ENCODE measurements at places on chromosomes 3 and 15.

DNA sequence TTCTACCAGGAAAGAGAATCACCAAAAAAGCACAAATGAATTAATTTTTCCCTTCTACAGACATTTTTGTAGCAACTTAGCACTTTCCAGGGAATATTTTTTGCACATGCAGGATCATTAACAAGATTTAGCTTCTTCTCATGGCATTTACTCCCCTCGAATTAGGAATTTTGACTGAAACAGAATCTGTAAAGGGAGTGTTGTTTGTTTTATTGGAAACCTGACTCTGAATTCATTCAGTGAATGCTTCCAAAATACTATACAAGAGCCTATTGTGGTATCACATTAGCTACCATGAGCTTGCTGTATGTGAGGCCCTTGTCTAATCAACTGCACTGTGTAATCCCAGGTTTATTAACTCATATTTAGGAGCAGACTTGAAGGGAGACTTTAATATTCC, 130.4 kb upstream of the ATP10A start:
- no peak for DNase-seq

DNA sequence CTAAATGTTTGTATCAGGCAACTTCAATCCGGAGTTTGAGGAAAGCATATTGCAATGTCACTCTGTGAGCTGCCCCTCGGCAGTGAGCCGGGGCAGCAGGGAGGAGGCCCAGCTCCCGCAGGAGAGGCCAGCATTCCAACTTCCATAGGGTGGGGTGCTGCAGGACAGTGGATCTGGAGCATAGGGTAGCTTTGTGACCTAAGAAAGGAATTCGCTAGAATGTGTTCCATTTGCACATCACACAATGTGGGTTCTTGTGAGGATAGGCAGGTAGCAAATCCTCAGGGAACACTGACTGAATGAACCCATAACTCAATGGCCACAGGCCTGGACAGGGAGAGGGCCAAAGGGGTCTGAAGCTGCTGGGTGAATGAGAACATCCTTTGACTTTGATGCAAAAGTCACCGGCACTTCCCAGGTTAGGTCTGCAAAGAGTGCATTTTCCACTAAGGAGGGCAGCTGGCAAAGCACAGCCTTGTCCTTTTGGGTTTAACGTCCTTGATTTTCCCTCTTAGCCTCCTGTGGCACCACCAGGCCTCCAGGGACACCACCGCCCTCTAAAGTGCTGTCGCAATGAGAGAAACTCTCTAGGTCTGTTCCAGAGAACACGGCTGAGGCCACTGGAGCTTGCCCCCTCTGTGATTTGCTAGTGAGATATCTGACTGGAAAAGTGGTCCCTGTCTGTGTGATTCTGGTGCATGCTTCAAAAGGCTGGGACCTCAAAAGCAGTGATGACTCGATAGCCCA, 36.2 kb downstream of the GABRB3 start:
- DNase-seq = no peak

GRCh38 chr3:12973827-12974226, 99.4 kb downstream of the IQSEC1 start:
- DNase-seq = no peak

DNA sequence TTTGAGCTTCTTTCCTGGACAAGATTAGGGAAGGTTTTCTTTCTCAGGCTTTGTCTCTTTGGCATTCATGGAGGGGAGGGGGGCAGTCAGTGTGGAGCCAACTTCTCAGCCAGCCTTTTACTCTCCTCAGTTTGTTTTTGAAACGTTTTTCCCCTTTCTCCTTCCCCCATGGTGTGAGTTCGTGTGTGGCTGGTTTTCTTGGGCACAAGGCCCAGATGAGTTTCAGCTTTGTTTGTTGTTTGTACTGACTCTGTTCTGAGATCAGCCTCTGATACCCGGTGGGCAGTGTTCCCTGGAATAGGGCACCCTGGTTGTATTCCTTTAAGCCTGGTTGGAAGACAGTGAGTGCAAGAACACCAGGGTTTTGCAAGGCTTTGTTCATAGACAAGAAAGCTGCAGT, 168.2 kb upstream of the RARB start:
- no peak for DNase-seq

DNA sequence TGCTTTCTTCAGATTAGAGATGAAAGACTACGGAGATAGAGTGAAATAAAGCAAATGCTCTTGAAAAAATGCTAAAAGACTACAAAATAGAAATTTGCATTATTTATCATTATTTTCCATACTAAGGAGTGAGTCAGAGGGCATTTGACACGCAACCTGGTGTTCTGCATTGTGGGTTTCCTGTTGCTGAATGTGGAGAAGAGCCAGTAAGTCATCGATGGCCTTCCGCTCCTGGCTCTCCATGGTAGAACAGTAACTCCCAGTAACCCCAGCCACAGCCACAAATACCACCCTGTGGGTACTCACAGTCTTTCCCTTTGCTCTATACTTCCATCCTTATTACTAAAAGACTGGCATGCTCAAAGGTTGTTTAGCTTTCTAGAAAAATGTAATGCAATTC, 61.5 kb downstream of the CGGBP1 start:
- DNase-seq = no peak

GRCh38 chr3:151837057-151837456, 23.1 kb downstream of the AADAC start:
- no peak for DNase-seq

- DNase-seq = no peak
Observed at GRCh38 chr3:194885766-194886165, 200.1 kb downstream of the FAM43A start.

DNA sequence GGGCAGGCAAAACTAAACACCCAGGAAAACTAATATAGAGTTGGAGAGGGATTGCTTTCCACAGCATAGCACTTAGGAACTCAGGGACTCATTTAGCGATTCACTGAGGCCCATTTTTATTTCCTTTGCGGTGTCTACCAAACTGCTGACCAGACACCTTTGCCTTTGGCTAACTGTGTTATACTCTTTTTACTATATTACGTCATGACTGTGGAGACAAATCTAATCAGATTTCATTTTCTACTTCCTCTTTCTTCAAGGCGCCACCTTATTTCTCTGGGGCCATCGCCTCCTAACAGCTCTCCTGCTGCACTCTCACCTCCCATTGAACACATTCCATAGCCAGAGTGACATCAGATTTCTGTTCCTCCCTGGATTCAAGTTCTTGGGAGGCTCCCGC, 215.7 kb upstream of the WNT5A start:
- DNase-seq = no peak

DNA sequence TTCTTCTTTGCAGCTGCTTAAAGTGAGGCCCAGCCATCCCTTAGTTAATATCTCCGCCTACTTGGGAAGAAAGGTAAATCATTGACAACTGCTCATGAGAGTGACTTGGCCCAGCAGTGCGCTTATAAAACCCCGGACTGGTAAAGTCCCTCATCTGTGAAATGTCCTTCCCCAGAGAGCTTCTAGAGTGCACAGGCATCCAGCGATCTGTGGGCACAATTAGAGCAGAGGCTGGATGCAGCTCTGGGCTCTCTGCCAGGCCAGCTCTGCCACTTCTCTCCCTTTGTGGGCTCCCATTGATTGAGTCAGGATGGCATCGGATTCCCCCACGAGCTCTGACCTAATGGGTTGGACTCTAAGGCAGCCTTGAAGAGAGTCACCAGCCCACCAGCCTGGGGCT, 219.0 kb upstream of the LINGO1 start:
- DNase-seq = no peak

DNA sequence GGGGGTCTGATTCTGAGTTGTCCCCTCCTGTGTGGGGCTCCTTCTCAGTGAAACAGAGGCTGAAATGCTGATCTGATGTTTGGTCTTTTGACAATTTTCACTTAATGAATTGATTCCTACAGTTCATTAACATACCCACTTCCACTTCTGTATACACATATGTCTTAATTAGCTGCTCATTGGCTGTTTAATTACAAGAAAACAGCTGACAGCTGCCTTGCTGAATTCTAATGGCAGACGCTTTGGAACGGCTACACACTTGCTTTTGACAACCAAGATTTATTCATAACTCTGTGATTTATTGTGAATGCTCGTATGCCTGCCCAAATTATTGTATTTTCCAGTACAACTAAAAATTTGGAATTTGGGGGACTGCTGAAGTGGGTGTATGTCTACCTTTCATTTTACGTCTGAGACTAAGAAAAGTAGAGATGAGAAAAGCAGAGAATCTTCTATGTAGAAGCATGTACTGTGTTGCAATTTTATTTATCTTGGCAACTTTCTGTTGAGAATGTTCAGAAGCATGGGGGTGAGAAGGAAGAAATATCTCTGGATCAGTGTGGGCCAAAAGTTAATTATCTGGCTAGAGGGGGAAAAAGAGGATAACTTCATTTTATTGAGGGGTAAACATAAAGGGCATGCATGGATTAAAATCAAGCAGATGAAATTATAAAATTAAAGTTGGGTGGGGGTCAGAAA, 46.5 kb upstream of the ICE2 start:
- DNase-seq = no peak

DNA sequence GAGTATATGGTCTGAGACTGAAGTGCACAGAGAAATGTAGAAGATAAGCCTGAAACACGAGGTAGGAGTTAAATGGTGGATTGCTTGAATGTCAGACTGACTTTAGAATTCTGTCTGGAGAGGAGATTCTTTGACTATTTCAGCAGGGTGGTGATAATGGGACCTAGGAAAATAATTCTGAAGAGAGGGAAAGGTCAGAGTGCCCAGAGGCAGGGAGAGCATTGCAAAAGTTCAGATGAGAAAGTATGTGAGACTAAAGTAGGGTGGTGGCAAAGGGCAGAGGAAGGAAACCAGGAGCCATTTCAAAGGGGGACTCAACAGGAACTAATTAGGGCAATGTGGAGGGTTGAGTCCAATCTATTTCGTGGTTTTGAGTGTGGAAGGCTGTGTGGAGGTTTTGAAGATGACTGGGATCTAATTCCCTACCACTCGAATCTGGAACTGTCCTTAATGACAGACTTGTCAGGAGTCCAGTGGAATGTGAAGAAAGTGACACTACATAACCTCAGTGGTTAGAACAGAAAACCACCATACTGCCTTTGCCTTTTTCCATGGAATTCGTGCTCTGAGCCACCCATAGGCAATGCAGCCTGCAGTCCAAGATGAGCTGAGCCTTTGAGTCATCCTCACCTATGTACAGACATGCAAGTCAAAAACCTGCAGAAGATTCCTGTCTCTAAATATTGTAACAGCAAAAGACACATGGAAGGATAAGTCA, 16.1 kb downstream of the CPOX start:
- DNase-seq = no peak

- no peak for DNase-seq
Observed at GRCh38 chr3:59185591-59186369, 136.0 kb upstream of the CFAP20DC start.

- DNase-seq = no peak
Observed at GRCh38 chr15:81334768-81335435, 11.0 kb upstream of the STARD5 start.

- DNase-seq = no peak
Observed at GRCh38 chr3:129549805-129550204, 6.8 kb downstream of the H1-8 start.

DNA sequence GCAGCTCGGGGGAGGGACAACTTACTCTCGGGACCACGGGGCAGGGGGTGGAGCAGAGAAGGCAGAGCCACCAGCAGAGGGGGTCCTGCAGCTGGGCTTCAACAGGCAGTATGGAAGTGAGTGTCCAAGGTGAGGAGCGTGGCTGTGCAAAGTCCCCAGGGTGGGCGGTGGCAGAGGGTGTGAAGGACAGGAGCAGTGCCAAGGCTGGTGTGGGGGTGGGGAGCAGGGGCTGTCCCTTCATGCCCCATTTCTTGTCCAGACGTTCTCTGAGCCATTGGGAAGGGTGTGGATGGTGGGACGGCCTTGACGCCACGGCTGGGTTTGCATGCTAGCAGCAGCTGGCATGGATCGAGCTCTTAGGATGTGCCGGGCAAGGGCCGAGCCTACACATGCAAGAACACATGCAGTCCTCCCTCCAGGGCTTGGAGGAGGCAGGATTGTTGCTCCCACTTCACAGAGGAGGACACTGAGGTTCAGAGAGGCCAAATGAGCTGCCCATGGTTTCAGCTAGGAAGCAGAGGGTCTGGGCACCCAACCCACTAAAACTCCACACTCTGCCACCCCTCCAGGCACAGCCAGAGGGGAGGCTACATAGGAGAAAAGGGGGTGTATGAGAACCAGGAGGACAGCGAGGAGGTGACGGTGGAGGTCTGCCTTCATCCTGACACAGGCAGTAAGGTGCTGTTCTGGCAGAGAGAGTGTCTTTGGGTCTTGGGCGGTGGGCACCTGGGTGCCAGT, 93.6 kb downstream of the TBC1D2B start:
- no peak for DNase-seq

DNA sequence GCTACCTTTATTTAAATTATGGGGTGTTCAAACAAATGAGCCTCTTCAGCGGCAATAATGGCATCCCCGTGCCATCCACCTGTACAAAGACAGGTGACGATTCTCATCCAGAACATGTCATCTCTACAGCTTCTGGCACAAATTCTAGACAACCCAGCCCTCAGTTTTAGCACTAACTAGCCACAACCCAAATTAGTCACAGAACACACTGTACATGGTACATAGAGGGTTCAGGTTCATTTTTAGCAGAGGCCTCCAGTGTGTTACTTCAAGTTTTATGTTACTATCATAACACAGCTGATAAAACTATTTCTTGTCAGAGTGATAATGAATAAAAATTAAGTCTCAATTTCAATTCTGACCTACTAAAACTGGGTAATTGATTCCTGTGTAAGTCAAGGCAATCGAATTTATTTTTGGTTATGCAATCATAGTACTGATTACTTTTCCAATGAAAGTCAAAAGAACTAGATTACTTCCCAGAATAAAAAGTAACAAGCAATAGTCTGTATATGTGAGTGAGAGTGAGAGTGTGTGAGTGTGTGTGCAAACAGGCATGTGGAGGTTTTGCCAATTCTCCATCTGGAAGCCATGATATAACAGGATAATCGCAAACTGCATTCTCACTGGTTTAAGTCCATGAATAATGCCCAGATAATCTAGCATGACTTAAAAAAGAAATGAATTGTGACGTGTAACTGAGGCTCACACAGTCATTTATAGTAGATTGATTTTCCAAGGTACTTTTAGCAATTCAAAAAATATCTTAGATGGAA, 37.4 kb downstream of the SHQ1 start:
- no peak for DNase-seq

DNA sequence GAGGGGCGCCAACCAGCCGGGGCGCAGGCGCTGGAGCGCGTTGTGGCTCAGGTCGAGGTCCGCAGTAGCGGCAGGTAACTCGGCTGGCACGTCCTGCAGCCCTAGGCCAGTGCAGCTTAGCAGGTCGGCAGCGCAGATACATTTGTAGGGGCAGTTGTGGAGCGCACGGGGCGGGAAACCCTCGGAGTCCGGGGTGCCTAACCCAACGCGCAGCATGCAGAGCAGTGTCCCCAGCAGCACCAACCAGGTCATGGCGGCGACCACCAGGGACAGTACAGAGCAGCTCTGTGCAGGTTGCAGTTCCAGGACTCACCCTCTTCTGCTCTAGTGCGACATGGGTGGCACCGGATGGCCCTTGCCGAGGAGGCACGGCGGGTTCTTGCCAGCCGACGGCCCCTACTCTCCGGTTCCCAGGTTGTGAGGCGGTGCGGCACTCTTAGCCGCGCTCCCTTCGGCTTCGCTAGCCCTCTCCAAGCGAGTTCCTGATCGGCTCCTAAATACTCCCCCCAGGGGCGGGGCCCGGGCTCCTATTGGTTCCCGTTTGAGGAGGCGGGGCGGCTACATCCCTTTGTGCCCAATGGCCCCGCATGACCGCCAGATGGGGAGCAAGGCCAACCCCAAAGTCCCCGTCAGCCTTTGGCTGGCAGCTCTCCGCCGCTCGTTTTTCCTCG, at the start of gene AMIGO3:
AMIGO3 (minus strand) TSS at position 471 of the 671 bp plus-strand sequence; CDS start at position 252, 219 bp downstream.
- peak; percentile 81 for DNase-seq

- no peak for DNase-seq
Observed at GRCh38 chr3:77467702-77468625, 428.1 kb downstream of the ROBO2 start.
